ENCODE measurements at places on chromosomes 16 and 17. TPM values are rescaled to one million over a fixed set of nuclear protein-coding genes. Genes with fewer than 3 reads are reported as not detected.

The TBC1D3C gene
- total RNA-seq = 0.91 TPM

The CES5A gene
- not detected for total RNA-seq

The CNGB1 gene
- not detected for total RNA-seq

The HBQ1 gene
- total RNA-seq = 1.2 TPM

The SERPINF2 gene
- 0.08 TPM for total RNA-seq

The CDH1 gene
- 0.21 TPM for total RNA-seq

The VPS35 gene
- total RNA-seq = 103 TPM

The FBXL19 gene
- 24.9 TPM for total RNA-seq

The SPNS1 gene
- 24.4 TPM for total RNA-seq

The HSF5 gene
- 4.2 TPM for total RNA-seq

The TPSAB1 gene
- total RNA-seq = not detected

The GFAP gene
- total RNA-seq = not detected

The ABCA9 gene
- total RNA-seq = not detected

The XYLT2 gene
- 19.6 TPM for total RNA-seq

The EPOP gene
- total RNA-seq = 33.6 TPM

The GPR139 gene
- total RNA-seq = not detected

The C16orf96 gene
- total RNA-seq = 0.08 TPM

The TMEM88 gene
- 4.8 TPM for total RNA-seq

The MT1E gene
- 68.9 TPM for total RNA-seq

The TP53TG3D gene
- total RNA-seq = 0.54 TPM

The GAST gene
- not detected for total RNA-seq

The TERB1 gene
- not detected for total RNA-seq

The ACSM2A gene
- not detected for total RNA-seq

The MYOCD gene
- total RNA-seq = not detected

The SLC16A11 gene
- 1.8 TPM for total RNA-seq

The CD300H gene
- not detected for total RNA-seq

The ITGAE gene
- 24.9 TPM for total RNA-seq

The SPATA22 gene
- total RNA-seq = not detected

The COPZ2 gene
- 6.3 TPM for total RNA-seq

The CACNG5 gene
- not detected for total RNA-seq

The CCDC40 gene
- total RNA-seq = 1.2 TPM

The MPP2 gene
- total RNA-seq = 5.2 TPM

The CACNG1 gene
- total RNA-seq = not detected

The ATP6V0A1 gene
- total RNA-seq = 5.6 TPM

The NPIPB6 gene
- not detected for total RNA-seq

The NUPR1 gene
- total RNA-seq = not detected

The KRT17 gene
- total RNA-seq = not detected

The ZDHHC1 gene
- total RNA-seq = 1.2 TPM

The TBC1D3H gene
- 0.78 TPM for total RNA-seq

The TMEM100 gene
- total RNA-seq = not detected

The PALB2 gene
- total RNA-seq = 30.9 TPM

The ZNF287 gene
- 9.8 TPM for total RNA-seq

The GSPT1 gene
- total RNA-seq = 247 TPM

The GAS7 gene
- 0.76 TPM for total RNA-seq

The KRT222 gene
- total RNA-seq = 0.22 TPM

The SLC12A3 gene
- total RNA-seq = 0.04 TPM

The KIFC3 gene
- total RNA-seq = 1.2 TPM

The EFCAB13 gene
- total RNA-seq = 5.0 TPM

The KRT25 gene
- not detected for total RNA-seq

The SULT1A1 gene
- 13.3 TPM for total RNA-seq
